ENCODE measurements at places on chromosomes 2 and 18.

DNA sequence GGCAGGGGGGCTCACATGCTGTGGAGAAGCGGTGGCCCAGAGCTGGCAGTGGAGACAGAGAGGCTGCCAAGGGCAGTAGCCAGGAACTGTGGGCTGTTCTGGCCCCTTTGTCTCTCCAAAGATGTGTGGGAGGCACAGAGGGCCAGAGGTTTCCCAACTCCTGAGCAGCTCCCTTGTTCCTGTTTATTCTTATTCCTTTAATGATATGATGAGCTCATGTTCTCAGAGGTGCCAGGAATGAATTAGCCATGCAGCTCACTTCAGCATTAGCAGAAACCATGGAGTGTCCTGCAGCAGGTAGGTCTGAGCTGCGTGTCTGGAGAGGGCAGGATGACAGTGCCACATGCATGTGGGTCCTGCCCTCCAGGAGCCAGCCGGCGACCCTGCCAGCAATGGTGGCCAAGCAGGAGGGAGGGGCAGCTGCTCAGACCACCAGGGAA lies 77.9 kb upstream of the FZD7 start:
- no peak for DNase-seq

DNA sequence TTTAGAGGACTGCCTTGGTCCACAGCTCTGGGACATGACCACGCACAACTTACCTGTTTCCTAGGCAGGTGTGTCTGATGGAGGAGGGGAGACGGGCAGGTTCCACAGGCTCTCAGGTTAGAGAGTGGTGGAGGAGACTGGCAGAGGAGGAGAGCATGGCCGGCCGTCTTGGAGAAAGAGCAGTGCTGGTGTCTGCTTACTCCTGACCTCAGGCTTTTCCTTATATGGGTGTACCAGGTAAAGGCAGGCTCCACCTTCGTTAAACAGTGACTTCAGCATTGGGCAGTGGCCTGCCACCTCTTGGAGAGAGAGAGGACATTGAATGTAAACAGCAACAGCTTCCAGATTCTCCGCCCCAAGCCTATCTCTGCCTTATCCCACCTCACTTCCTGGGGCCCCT lies at the start of gene CAPN13:
Gene CAPN13, minus strand, starts transcription at position 198 of the 400 bp plus-strand sequence. CDS start 20,121 bp downstream, outside the sequence.
- DNase-seq, result no peak

- DNase-seq, result peak; percentile 84
Measured at GRCh38 chr2:237421542-237422116, 7.7 kb upstream of the COL6A3 start.

DNA sequence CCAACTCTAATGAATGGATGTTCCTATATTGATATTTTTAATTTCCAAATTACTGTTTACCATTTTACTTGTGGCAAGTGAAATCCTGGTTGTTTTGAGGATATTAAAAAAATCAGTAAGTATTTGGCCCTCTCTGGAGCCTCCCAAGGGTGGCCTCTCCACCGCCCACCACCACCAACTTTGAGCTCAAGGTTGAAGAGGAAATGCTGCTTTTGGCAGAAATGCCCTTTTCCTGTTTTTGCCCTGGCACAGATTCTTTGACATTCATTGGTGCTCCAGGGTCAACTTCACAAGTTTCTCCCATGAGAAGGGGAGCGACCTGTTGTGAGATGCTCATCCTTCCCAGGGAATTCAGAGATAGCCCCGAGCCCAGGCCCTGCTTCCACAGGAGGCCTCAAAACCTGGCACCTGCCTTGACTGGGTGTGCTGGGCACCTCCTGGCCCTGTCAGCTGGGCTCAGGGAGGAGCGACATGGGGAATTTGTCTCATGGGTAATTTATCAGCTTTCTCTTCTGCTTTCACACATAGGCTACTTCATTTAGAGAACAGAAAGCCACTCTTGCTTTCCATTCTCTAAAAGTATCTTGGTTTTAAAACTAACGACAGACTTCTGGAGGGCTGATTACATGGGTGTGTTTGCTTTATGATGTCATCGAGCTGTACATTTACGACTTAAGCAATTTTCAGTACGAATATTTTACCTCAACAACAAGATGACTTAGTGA lies 6.9 kb downstream of the CD8A start:
- DNase-seq, result no peak

GRCh38 chr2:143937723-143938350 lies 582.1 kb downstream of the ZEB2 start:
- no peak for DNase-seq
